AG08395 (cell line): ENCODE measurements at places on chromosomes 13 and 19.

- no peak for DNase-seq
These were observed 48.7 kb upstream of the ZNF507 start for GRCh38 chr19:32296694-32297093.

GRCh38 chr13:99379856-99380801 is 72.9 kb upstream of the GPR183 start:
- no peak for DNase-seq

GRCh38 chr19:1610579-1610978 is 5.3 kb upstream of the UQCR11 start:
- no peak for DNase-seq

GRCh38 chr13:112967686-112968379 is 1.2 kb upstream of the MCF2L start:
- no peak for DNase-seq

DNA sequence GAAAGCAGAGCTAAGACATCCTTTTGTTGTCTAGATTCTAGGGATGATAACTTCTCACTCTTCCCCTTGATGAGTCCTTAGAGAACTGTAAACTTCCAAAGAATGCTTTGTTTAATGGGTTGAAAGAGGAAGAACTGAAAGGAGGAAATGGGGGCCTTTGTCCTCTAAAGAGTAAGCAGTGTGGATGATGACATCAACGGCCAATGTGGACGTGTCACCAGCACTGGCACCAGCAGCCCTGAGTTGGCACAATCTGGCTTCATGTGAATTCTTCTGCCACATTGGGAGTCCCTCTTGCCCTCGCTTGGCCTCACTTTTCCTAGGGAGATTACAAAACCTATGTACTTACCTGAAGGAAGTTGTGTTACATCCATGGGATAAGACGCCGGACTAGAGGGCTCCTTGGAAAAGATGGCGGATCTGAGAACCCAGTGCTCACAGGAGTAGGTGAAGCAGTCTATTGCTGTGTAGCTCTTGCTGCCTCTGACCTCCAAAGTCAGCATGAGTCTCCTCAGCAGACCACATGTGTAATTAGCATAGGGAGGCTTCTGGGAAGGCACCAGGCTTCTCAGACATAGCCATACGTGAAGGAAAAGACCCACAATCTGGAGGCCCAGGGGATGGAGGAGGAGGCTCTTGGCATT is 62.8 kb downstream of the RGCC start:
- DNase-seq: no peak
